ENCODE measurements at places on chromosomes 3 and 15.

- DNase-seq = no peak
Observed at GRCh38 chr3:126509597-126510307, 7.8 kb downstream of the UROC1 start.

DNA sequence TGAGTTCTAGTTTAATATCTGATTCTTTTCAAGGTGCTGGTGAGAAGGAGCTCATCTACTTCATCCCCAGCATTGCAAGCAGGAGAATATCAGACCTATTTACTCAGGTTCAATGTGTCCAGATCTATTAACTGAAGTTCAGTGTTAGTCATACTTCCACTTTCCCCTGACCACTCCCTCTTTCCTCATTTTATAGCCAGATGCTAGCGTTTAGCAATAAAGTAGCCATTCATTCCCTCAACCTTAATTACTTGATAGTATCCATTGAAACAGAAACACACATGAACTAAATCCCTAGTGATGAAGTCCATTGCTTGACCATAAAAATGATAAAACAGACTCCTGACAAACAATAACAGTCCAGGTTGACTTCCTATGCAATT lies 60.0 kb downstream of the RPL22L1 start:
- no peak for DNase-seq

GRCh38 chr15:29711531-29711930 lies 110.7 kb downstream of the TJP1 start:
- DNase-seq = no peak

DNA sequence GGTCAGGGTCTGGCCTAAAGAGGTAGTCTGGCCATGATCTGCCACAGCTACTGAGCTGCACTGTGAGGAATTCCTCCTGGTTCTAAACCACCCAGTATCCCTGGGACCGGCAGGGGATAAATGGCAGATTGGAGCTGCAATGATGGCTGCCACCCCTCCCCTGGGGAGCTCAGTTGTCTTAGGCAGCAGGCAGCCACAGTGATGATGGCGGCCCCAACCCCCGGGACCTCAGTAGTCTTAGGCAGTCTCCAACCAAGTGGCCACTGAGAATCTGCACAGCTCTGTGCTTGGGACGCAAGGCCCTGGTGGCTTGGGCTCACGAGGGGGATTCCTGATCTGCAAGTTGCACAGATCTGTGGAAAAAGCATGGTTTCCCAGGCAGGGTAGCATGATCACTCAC lies 68.1 kb downstream of the STRIT1 start:
- no peak for DNase-seq

GRCh38 chr3:128432971-128433836 lies 33.5 kb downstream of the DNAJB8 start:
- DNase-seq = no peak

DNA sequence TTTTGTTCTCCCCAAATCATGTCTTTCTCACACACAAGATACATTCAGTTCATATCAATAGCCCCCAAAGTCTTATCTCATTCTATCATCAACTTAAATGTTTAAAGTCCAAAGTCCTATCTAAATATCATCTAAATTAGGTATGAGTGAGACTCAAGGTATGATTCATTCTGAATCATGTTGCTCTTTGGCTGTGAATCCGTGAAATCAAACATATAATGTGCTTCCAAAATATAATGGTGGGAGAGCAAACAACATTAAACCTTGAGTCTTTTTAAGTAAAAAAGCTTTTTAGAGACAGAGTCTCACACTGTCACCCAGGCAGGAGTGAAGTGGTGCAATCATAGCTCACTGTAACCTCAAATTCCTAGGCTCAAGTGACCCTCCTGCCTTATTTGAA lies 139.1 kb downstream of the SAMMSON start:
- DNase-seq = no peak

All from NCI-H2029 treated with DMSO at 0.1 percent for 48 hours (cell line).